NCI-H2029 treated with DMSO at 0.1 percent for 48 hours (cell line): ENCODE measurements at places on chromosomes 1 and 21.

DNA sequence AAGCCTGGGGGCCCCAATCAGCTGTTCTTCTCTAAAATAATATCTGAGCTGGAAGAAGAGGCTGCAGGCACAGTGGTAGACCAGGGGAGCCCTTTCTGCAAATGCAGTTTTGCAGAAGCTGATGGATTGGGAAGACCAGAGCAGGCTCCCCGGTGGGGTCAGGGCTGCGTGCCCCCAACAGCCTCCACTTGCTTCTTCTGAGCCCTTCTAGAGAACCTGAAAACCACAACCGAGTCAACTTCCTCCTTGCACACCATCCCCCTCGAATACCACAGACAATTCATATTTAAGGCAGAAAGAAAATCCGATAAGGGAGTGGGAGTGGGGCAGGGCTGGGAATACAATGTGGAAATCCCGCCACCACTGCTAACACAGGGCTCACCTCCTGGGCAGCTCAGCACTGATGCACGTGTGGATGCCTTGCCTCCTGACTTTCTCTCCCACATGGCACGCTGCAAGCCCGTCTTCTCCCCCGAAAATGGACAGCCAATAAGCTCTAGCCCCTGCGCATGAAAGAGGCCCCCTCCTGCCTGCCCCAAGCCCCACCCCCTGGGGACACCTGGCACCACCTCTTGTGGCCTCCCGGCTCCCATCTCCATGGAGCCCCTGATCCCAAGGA lies 25.4 kb upstream of the ALDH4A1 start:
- DNase-seq: no peak

GRCh38 chr1:204032642-204033235 lies 40.2 kb upstream of the SOX13 start:
- no peak for DNase-seq

- no peak for DNase-seq
Measured at GRCh38 chr1:156281281-156281680, 1.3 kb downstream of the SMG5 start.

DNA sequence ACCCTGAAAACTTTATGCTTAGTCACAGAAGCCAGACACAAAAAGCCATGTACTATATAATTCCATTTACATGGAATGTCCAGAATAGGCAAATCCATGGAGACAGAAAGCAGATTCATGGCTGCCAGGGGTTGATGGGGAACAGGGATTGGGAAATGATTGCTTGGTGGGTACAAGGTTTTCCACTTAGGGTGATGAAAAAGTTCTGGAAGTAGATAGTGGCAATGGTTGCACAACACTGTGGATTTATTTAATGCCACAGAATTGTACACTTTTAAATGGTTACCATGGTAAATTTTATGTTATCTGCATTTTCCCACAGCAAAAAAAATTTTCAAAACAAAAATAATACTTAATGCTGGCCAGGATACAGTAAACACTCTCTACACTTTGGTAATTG lies 40.6 kb downstream of the ENAH start:
- no peak for DNase-seq

DNA sequence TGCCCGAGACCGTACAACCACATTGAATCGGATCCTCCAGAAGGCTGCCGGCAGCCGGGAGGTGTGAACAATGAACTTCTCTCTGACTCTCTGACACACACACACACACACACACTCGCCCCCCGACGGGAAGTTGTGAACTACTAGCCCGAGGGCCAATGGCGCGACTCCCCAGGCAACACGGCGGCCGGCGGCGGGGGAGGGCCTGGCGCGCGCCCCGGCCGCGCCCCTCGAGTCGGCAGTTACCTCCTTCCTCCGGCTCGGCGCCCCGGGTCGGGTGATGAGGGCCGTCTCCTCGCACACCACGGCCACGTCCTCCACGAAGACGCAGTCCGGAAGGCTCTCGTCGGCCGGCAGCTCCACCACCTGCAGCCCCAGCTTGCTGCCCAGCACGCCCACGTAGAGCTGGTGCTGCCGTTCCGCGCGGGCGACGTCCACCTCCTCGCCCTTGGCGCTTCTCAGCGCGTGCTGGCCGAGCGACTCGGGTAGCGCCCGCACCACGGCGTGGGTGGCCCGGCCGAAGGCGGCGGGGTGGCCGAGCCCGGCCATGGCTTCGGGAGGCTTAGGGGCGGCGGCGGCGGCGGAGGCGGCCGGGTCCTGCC lies 361 bp downstream of the DDAH1 start:
- peak; percentile 25 for DNase-seq

- no peak for DNase-seq
Measured at GRCh38 chr1:100265562-100265930, 470 bp upstream of the RTCA start.

DNA sequence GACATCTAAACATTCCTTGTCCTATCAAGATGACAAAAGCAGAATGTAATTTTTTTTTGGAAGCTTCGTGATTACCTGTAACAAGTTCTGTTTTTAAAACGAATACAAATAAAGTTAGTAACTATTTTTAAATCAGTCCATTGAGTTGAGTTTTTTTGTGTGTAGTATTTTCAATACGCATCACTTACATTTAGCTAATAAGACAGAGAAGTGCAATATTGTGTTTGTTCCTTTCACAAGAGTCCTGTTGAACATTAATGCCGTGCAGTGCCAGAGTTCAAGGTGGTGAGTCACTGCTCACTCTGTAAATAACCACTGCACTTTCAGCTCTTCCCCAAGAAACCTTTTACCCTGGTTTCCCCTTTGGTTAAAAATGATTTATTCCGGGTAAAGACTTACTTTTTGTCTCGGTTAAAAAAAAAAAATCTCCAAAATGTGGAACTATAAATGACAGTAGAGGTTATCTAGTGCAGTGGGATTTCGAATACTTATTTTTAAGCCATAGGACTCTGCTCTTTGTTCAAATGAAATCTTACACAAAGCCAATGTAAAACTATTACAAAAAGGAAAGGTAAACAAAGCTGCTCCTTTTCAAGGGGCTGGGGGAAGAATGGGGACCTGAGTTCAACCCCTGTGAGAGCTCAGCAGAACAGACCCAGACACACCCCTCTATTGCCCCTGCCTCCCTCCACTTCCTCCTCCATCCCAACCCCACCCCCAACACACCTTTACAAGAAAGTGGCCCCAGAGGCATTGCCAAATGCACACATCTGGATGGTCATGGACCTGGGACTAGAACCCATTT lies 14.8 kb upstream of the NCMAP start:
- DNase-seq: no peak

GRCh38 chr1:17922833-17923232 lies 167.7 kb downstream of the ACTL8 start:
- DNase-seq: peak; percentile 16
